GDM1 (cell line): ENCODE measurements at places on chromosomes 2 and 18.
A peak's percentile ranks its signal among the peaks of the same experiment; 100 is the strongest.

DNA sequence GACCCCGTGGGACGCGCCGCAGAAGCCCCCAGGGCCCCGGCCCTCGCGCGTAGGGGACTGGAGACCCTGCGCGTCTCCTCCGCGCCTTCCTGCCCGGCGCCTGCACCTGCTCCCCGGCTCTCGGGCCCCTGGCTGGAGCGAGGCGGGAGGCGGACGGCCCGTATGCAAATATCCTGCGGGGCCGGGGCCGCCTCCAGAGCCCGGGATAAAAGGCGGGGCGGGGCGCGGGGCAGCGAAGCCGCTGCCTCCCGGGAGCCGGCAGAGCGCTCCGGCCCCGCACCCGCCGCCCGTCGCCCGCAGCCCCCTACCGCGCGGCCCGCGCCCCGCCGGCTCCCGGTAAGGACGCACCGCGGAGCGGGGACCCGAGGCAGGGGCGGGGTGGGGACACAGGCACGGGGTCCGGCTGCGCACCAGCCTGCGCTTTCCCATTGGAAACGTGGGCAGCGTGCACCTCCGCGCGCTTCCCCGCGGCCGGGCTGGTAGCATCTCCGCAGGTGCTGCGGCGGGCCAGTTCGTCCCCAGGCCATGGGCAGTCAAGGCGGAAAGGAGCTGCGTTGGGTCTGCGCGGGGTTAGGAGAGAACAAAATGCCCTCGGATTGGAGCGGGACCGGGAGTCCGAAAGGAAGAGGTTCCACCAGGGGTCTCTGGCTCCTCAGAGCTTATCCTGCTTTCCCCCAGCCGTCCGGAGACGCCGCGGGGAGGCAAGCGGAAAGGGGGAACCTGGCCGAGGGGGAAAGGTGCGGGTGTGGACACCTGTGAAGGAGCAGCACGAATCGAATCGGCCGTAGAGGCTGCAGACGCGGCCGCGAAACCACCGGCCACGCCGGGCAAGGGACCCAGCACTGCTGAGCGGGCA lies at the start of gene ATP6V1C2:
TSS of gene ATP6V1C2 (plus strand) at position 235 of the 856 bp plus-strand sequence. CDS start 1,220 bp downstream, outside the sequence.
- no peak for DNase-seq

DNA sequence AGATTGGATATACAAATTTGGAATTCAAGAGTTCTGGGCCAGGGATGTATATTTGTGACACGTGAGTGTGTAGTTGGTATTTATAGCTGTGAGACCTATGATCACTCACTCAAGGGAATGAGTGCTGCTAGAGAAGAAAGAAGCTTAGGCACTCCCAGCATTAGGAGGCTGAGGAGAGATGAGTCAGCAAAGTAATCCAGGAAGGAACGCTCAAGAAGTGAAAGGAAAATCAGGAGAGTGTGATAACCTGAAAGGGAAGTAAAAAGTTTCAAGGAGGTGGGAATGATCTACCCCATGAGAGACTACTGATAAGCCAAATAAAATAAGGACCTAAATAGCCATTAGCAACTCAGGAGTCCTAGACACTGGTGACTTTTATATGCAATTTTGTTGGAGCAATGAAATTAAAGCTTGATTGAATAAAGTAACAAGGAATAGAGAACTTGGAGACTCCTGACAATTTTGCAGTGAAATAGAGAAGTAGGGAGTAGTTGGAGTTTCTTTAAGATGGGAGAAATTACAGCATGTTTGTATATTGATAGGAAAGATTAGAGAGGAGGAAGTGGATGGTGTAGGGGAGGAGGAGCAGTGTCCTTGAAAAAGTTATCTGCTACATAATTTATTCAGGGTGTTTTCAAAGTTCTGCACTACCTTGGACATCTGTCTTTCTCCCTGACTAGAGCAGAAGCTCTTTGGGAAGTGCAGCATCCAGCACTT lies 89.9 kb downstream of the UBE2E3 start:
- DNase-seq = no peak

DNA sequence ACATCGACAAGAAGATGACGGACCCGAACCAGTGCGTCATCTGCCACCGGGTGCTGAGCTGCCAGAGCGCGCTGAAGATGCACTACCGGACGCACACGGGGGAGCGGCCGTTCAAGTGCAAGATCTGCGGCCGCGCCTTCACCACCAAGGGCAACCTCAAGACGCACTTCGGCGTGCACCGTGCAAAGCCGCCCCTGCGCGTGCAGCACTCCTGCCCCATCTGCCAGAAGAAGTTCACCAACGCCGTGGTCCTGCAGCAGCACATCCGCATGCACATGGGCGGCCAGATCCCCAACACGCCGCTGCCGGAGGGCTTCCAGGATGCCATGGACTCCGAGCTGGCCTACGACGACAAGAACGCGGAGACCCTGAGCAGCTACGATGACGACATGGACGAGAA lies 14.4 kb downstream of the SALL3 start:
- DNase-seq = no peak

DNA sequence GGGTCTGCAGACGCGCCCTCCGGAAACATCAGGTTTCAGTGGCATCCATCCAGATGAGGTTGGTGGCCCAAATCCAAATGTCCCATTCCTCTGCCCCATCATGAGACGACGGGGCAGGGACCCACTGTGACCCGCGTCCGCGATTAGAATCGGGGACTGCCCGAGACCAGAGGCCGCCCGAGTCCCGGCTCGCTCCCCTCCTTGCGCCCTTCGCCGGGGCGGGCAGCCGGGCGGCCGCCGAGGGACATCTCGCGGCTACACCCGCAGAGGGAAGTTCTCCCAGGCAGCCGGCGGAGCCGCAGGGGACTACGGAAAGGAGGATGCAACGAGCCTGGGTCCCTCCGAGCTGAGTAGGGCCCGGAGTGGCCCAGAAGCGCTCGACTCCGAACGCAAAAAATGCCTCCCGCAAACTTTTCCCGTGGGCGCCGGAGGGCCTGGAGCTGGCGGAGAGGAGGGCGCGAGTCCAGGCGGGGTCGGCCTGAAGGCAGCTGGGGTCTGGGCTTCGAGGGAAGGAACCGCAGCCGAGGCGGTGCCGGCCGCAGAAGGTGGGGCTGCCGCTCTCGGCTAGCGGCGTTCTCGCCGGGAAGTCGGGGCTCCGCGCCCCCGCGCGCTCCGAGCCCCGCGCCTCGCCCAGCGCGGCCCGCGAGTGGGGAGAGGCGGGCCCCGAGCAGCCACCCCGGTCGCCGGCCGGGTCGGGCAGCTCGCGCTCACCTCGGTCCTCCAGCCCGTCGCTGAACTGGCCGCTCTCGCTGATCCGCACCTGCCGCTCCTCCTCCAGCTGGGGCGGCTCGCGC lies 580 bp downstream of the TMEM163 start:
- DNase-seq = no peak

DNA sequence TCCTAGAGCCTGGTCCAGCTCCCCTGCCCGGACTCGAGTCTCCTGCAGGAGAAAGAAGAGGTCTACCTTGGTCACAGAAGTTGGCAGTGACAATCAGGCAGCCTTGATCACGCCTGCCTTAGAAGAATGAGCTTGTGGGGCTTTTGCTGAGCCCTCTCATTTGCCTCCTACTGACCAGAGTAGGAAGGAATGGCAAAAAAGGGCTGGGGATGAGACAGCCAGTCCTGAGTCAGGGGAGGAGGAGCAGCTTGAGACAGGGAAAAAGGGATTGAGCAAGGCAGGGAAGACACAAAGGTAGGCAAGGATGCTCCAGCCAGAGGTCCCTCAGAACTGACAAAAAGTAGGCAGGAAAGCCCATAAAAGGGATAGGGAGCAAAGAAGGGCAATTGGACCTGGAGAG lies 6.0 kb downstream of the WDR54 start:
- DNase-seq = no peak

GRCh38 chr2:5983511-5984272 lies 291.5 kb downstream of the SOX11 start:
- DNase-seq = no peak

DNA sequence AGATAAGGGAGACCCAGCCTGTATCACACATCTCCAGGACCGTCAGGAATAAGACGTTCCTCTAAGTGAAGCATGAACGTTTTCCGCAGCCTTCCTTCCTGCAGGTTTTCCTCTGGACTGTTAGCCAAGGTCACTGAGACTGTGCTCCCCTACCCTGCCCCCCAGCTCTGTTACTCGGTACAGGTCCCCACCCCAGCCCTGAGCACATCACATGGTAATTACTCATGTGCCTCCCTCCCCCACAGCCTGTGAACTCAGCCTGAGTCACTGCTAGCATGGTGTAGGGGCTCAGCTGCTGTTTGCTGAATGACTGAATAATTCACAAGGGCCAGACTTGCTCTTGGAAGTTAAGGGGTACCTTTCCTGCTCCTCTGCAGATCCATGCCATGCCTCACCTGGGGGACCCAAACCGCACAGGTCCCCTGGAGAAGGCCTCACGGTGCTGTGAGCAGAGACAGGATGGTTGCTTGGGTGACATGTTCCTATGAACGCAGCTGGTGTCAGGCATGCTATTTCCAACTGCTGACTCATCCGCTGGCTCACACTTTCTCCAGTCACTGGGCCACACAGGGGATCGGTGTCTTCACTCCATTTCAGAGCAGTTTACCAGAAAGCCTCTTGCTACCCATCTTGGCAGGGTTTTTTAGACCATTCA lies 88.2 kb downstream of the PLB1 start:
- DNase-seq = peak; percentile 50

DNA sequence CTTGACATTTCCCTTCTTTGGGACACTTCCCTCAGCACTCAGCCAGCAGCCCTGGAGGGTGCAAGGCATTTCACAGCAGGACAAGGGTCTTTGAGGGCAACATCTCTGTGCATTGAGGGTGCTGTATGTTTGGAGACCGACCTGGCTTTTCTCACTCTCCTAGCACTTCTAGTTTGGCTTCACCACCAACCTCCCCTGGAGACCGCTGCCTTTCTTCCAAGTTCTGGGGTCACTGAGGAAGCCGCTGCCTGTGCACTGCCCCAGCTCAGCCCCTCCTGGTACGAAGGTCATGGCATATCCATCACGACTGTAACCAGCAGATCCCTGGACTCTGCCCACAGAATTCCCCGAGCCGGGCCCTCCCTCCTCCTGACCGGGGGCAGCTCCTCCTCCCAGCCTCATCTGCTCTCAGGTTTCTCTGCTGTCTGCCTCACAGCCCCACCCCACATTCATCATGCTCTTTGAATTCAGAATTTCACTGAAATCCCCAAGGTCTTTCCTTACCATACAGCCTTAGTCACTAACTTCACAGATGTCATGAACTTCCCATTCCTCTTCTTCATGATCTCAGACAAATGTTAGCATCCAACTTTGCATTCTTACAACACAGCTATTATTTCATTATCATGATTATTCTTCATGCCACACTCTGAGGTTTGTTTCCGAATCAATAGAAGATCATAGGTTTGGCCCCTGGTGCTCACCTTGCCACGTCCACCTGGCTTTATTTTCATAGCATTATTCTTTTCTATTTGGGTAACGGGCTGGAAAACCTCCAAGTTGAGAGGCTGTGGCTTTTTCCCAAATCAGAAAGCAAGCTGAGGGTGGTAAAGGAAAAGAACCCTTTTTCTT lies 113.0 kb upstream of the COPS8 start:
- no peak for DNase-seq

- DNase-seq = no peak
Measured at GRCh38 chr2:218230882-218231281, 13.9 kb downstream of the ARPC2 start.

GRCh38 chr2:39549718-39550464 lies 112.8 kb upstream of the MAP4K3 start:
- no peak for DNase-seq

DNA sequence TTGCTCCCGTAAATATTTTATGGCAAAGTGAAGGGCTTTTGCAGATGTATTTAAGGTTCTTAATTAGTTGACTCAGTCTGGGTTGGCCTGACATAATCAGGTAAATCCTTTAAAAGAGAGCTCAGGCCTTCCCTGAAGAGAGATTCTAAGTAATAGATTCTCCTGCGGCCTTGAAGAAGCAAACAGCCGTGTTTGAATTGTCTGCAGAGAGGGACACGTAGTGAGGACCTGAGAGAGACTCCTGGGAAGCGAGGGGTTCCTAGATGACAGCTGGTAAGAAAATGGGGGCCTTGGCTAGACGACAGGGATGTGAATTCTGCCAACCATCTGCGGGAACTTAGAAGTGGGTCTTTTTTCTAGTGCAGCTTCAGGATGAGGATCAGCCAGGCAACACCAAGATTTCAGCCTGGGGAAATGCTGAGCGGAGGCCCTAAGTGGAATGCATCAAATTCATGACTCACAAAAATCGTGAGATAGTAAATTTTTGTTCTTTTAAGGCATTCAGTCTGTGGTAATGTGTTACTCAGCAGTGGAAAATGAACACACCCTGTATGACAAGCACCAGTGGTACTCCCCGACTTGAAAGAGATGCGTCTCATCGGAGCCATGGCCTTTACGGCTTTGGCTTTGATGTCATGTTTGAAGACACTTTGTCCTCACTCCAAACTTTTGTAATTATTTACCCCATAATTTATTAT lies 62.1 kb upstream of the SMIM21 start:
- no peak for DNase-seq

- DNase-seq = no peak
Measured at GRCh38 chr2:231191896-231192872, 6.2 kb upstream of the ARMC9 start.

GRCh38 chr2:154978244-154978643 lies 279.7 kb downstream of the KCNJ3 start:
- no peak for DNase-seq

DNA sequence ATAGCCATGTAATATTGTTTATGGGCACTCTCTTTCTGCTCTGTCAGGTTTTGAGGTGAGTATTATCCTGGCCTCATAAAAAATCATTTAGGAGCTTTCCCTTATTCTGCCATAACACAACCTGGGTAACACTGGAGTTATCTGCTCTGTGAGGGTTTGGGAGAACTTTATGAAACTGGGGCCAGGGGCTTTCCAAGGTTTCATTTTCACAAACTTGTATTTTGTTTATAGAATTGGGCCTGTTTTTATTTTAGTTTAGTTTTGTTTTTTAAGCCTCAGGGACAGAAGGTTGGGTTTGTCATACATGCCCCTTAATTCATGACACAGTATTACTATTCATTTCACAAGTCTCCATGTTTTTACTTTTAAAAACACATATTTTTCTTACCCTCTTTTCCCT lies 83.5 kb downstream of the IRS1 start:
- no peak for DNase-seq

DNA sequence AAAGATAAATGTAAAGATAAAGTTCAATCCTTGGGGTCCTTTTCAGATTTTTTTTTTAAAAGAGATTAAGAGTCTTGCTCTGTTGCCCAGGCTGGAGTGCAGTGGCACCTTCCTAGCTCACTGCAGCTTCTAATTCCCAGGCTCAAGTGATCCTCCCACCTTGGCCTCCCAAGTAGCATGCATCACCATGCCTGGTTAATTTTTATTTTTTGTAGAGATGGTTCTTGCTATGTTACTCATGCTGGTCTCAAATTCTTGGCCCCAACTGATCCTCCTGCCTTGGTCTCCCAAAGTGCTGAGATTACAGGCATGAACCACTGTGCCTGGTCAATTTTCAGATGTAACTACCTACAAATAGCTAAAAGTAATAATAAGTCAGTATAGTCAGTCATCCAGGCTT lies 21.1 kb downstream of the NFE2L2 start:
- no peak for DNase-seq

- peak; percentile 34 for DNase-seq
Measured at GRCh38 chr2:207676827-207677354, 34.5 kb upstream of the CCNYL1 start.

- DNase-seq = no peak
Measured at GRCh38 chr2:217392930-217393584, 533.2 kb upstream of the TNP1 start.
